ENCODE measurements at places on chromosomes 13 and 19. TPM values are rescaled to one million over a fixed set of nuclear protein-coding genes. Genes with fewer than 3 reads are reported as not detected.

- no peak for DNase-seq
These were observed 10.8 kb downstream of the LCP1 start for GRCh38 chr13:46171217-46171616.

GRCh38 chr13:26872525-26873385 is 112.2 kb upstream of the GPR12 start:
- peak; percentile 24 for DNase-seq

DNA sequence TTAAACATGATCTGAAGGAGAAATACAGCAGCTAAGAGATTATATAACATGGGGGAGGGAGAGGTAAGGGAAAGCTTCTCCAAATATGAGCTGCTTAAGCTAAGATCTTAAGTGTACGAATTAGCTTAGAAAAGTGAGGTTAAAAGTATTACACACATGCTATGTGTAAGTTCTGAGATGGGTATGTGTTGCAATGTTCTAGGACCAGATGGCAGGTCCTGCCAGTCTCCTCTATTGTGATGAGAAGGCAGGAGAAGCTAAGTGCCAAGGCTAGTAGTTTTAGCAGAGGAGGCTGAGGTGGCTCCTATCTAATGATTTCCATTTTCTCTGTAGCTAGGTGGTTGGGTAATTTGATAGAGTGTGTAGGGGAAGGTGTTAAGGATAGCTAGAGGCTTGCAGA is 57.6 kb downstream of the MICU2 start:
- DNase-seq = no peak

COL4A1 gene
- total RNA-seq = 34.0 TPM

C19orf85 gene
- total RNA-seq = not detected

TDRD12 gene
- total RNA-seq = under 0.01 TPM

CYSLTR2 gene
- total RNA-seq = not detected

DNA sequence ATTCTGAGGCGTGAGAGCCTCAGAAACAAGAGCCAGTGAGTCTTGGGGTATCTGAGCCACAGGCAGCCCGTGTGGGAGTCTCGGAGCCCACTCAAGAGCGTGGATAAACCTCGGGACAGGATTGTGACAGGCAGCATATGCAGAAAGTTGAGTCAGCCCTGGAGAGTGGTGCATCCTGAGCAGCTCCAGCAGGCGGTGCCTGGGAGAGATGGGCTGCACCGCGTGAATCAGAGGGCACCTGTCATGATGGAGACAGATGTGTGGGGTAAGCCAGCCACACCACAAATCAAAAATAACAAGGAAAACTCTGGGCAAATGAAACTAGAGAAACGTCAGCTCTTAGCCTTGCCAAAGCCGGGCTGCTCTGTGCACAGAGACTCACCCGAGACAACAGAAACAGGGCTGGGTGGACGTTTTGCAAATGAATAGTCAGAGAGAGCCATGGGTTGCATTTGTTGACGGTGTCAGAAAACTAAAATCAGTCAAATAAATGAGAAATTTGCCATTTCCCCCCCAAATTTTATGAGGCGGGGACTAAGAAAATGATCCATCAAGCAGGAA is 30.0 kb upstream of the POP4 start:
- DNase-seq = peak; percentile 22

GRCh38 chr19:32404213-32404932 is 1.2 kb upstream of the DPY19L3 start:
- DNase-seq = peak; percentile 9

- no peak for DNase-seq
These were observed 59.9 kb upstream of the ZNF85 start for GRCh38 chr19:20863176-20863575.

DNA sequence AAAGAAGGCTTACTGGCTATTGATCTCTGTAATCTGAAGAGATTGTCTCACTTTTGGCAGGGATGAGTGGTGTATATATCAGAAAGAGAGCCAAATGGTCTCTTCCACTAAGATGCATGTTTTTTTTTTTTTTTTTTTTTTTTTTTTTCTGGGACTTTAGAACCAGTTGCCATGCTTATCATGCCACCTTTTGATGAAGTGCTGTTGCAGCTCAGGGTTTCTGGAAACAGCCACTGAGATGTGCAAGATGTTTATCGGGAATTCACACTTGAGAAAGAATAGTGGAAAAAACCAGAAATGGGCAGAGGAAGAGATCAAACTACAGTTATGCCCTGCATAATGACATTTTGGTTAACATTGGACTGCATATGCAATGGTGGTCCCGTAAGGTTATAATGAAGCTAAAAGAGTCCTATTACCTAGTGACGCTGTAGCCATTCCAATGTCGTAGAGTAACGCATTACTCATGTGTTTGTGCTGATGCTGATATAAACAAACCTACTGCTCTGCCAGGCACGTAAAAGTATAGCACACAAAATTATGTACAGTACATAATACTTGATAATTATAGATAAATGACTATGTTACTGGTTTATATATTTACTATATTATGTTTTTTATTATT is 121.0 kb downstream of the KLF5 start:
- peak; percentile 42 for DNase-seq

DNA sequence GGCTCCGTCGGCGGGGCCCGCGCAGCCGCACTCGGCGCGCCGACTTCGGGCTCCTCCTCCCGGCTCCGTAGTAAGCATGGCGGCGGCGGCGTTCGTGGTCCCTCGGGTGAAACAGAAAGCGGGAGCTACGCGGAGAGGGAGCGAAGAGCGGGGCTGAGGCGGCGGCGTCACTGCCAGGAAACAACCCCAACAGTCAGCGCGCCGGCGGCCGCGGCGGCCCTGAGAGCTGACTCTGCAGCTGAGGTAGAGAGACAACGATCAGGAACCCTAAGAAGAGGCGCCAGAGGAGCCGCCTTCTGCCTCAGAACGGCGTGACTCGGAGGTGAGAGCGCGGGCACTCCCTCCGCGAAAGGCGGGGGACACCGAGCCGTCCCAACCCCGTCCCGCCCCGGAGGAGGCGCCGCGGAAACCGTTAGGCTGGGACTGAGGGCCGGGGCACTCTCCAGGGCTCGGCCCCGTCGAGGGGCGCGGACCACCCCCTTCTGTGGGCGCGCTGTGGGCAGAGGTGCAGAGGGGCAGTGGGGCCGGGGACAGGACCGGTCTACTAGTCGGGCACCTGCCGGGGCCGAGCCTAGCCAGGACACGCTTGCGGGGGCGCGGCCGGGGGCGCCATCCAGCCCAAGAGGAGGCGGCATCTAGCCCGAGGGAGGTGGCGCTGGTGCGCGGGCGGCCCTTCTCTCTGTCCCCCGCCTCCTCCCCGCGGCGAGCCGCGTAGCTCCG is at the start of gene FNDC3A:
Gene FNDC3A, plus strand, starts transcription at position 57 of the 720 bp plus-strand sequence. CDS start 30,279 bp downstream, outside the sequence.
- DNase-seq = peak; percentile 82

ZNF814 gene
- total RNA-seq = 3.9 TPM

- DNase-seq = peak; percentile 26
These were observed 79.9 kb downstream of the ZNF431 start for GRCh38 chr19:21221693-21222092.

GRCh38 chr19:14559916-14560775 is 11.7 kb downstream of the NDUFB7 start:
- no peak for DNase-seq

MCEMP1 gene
- not detected for total RNA-seq

EDDM13 gene
- total RNA-seq = not detected

ARRDC5 gene
- not detected for total RNA-seq

GRCh38 chr13:98033277-98034247 is 80.1 kb downstream of the IPO5 start:
- peak; percentile 61 for DNase-seq

DNA sequence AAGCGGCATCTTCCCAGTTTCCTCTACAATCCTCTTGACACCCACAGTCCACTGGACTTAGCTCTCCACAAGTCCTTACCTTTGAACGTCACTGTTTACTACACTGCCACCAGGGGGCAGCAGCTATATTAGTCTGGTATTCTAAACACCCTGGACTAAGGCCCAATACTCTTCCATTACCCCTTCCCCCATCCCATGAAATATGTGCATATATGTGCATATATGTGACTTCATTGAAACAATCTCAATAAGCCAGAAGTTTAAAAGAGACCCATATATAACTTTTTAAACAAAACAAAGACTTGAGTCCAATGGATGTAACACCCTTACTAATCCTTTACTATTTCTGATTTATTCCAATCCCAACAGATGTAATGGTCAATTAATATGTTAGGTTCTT is 15.5 kb downstream of the GGACT start:
- peak; percentile 74 for DNase-seq

PLK5 gene
- total RNA-seq = not detected

MOB3A gene
- 12.8 TPM for total RNA-seq

IRGC gene
- not detected for total RNA-seq

DNA sequence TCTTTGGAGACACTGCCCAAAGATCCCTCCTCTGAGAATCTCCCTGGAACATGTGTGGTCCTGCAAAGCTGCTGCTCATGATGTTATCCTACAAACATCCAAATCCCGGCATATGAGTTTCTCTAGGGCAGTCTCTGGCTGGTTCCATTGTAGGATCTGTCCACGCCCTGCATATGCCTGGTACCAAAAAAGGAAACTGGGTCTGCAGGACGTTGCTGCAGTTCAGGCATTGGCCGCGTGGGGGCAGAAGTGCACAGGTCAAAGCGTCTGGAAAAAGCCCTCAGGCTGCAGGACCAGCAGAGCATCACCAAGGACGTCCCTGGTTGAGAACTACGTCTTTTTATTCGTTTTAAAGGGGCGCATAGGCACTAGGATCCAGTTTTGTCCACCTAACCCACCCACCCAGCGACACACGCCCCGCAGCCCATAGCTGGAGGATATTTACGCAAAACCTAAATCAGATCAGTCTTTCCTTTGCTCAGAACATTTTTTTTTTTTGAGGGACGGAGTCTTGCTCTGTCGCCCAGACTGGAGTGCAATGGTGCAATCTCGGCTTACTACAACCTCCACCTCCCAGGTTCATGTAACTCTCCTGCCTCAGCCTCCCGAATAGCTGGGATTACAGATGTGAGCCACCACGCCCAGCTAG is 12.9 kb upstream of the ZNF564 start:
- peak; percentile 89 for DNase-seq

GRCh38 chr13:92677571-92677970 is 549.0 kb upstream of the GPC6 start:
- DNase-seq = no peak

DNA sequence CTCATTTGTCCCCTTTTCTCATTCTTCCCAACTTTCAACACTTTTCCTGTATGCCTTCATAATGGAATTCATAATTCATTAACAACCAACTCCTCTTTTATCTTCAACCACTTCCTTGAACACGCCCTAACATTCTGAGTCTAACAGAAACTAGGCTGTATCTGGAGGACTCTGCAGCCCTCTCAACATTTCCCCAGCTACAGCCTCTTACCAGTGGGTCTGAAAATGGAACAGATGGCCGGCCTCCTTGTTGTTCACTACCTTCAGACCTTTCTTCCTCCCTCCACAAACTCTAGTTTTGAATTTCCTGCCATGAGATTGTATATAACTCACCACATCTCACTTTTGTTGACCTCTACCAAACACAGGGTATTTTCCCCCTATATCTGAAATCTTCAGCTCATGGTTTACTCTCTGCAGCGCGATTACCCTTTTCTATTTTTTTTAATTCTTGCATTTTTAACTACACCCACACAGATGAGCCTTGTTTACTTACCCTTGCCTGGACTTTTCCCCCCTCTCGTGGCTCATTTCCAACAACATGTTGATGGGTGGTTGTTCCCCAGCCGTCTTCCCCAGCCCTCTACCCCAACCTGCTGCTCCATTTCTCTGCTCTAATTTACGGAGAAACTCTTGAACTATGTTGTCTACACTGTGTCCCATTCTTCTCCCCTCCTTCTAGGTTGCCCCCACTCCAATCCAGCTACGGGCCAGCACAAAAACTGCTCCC is 846 bp downstream of the ZNF790 start:
- DNase-seq = peak; percentile 4

GRCh38 chr13:41296879-41297646 is 14.0 kb upstream of the NAA16 start:
- DNase-seq = no peak

PGLYRP2 gene
- not detected for total RNA-seq

JUND gene
- total RNA-seq = 166 TPM

PPP1R13L gene
- total RNA-seq = 1.5 TPM

CCDC70 gene
- total RNA-seq = not detected

DNA sequence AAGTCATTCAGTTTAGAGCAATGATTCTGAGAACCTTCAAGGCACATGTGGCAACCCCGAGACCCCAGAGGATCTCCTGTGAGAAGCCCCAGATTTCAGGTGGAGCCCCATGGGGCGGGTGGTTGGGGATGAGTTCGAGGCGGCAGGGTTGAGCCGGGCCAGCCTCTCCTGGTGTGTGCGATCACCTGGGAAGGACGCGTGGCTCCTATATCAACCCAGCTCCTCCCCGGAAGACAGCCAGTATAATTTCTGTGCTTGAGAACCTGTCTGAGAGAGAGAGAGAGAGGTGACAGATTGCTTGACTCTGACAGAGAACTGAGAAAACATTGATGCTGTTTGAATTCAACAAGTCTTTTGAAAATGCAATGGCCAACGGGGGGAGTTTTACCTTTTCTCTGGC is 89.0 kb downstream of the TEX29 start:
- DNase-seq = no peak

GNG8 gene
- not detected for total RNA-seq

GRCh38 chr13:49454388-49455006 is 10.4 kb downstream of the SETDB2 start:
- peak; percentile 83 for DNase-seq

GRCh38 chr13:43003010-43003409 is 11.0 kb upstream of the EPSTI1 start:
- no peak for DNase-seq

GRCh38 chr13:30792285-30793000 is 57.1 kb downstream of the ALOX5AP start:
- DNase-seq = peak; percentile 97

ZNF345 gene
- total RNA-seq = 2.8 TPM

DNA sequence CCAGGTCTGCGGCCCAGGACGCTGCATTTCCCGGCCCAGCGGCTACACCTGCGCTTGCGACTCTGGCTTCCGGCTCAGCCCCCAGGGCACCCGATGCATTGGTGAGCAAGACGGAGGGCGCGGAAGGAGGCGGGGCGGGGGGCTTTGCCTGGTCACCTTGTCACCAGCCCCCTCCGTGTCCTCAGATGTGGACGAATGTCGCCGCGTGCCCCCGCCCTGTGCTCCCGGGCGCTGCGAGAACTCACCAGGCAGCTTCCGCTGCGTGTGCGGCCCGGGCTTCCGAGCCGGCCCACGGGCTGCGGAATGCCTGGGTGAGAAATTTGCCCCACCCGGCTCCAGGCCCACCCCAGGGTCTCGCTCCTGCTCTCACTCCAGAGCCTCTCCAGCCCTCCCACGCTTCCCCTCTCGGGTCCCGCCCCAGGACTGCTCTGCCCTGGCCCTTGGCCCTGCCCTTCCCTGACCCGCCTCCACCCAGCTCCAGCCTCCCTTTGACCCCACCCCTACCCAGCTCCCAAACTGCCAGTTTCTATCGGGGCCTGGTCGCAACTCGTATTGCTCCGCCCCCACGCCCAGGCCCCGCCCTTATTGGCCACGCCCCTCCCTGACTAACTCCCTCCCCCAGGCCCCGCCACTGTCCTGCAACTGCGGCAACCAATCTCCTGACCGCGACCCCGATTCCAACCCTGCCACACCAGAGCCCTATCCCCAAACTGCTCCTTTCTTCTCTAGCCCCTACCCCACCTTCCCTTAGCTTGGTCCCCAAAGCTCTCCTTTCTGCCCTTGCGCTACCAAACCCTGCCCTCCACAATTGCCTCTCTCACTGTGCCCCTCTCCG is 8.6 kb downstream of the LTBP4 start:
- peak; percentile 71 for DNase-seq

- peak; percentile 52 for DNase-seq
These were observed 1.4 kb downstream of the BRD4 start for GRCh38 chr19:15330801-15331418.

KLK1 gene
- total RNA-seq = not detected

GRCh38 chr13:87669379-87669978 is 1.7 kb upstream of the SLITRK5 start:
- DNase-seq = peak; percentile 42

IFNL1 gene
- not detected for total RNA-seq

GRCh38 chr13:41613471-41613870 is 156.1 kb downstream of the RGCC start:
- no peak for DNase-seq

Data from fibroblast of lung (primary cell).